KBM-7 (cell line): ENCODE measurements at places on chromosomes 2 and 18.

- DNase-seq = no peak
Observed at GRCh38 chr18:28729321-28729720, 552.4 kb upstream of the CDH2 start.

DNA sequence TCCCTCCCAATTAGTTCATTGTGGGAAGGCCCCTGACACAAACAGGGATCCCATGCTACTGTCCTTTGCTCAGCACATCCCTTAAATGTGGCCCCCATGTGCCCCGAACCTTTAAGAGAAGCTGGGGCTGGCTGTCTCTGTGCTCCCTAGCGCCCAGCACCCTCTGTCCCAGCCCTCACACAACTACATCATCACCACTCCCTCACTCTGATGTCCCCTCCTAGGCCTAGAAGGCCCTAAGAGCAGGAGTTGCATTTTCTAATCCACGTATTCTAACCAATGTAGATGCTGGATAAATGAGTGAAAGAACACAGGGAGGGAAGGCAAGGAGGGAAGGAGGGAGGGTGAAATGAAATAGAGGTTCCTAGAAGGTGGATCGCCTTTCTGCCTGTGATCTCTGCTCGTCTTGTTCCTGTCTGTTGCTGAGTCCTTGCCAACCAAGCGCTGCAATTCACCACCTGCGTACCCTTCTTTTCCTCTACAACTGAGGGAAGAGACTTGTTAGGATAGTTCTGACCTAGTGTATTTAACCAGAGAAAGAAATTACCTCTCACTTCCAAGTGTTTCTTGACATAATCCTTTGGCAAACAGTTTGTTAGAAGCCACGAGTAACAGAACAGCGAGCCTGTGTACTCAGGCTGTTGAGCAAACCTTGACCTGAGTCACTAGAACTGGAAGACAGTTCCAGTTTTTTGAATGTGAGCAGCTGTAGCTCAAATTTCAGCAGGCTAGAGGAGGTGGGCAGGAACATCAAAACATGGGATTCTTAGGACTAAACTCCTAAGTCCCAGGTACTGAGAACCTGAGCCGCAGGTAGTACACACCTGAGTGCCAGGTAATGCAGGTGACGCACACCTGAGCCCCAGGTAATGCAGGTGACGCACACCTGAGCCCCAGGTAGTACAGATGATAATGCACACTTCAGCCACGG lies 181.5 kb upstream of the ID2 start:
- no peak for DNase-seq

DNA sequence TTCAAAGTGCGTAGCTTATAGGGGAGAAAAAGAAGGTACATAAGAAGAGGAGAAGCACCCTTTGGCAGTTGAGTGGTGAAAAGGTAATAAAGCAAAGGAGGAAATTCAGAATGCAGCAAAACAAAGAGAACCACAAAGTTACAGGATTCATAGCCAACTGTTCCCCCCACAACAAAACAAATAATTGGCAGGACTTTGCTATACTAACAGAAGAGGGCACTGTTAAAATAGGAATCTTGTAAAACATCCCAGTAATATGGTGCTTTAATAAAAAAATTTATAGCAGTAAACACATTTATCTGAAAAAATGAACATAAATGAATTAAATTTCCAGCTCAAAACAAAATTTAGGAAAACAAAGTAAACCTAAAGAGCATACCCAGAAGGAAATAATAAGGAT lies 42.3 kb downstream of the R3HDM1 start:
- no peak for DNase-seq

GRCh38 chr18:59921384-59921891 lies 21.6 kb downstream of the PMAIP1 start:
- DNase-seq = peak; percentile 90

DNA sequence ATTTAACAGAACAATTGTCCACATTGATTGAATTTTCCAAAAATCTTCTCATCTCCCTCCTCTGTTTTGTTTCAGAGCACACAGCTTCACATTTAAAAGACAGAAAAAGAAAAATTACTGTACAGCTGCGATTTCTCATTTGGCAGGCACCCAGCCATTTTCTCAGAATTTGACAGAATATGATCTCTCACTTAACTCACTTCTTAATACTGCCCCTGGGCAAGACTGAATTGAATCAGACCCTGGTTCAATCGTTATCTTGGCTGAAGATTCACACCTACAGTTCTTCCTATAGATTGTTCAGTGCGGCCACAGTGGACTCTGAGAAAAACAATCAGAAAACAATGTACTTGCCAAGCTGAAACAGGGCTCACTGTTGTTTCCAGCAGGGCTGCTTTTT lies 90.2 kb upstream of the LHCGR start:
- DNase-seq = no peak

DNA sequence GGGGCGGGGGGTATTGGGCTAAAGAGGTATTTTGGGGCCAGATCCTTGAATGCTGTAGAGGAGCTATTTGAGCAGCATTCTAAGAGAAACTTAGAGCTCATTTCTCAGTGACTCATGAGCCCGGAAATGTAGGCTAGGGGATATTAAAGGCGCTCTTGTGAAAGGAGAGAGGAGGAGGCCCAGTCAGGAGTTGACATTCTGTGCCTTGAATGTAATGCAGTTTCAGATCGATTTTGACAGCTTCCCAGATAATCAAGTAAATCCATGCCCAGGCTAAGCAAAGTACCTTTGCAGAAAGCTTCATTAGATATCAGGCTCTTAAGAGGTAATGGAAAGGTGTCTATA lies 1.5 kb downstream of the CAB39 start:
- peak; percentile 63 for DNase-seq

DNA sequence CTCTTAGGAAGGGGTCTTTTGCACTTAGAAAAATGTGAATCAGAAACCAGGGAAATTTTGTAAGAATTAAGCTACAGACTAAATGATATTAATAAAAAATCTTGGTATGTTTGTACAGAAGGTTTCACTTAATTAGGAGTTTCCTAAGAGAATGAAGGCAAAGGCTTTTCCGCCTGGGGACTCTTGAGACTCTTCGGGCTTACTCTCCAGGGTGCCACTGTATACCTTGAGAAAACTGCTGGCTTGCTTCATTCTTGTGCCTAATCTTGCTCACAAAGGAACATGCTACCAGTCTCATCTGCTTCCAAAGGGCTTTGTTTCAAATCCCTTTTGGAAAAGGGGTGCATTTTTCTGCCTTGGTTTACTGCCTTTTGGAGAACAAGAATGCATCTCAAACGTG lies 49.5 kb downstream of the ACTR2 start:
- no peak for DNase-seq

DNA sequence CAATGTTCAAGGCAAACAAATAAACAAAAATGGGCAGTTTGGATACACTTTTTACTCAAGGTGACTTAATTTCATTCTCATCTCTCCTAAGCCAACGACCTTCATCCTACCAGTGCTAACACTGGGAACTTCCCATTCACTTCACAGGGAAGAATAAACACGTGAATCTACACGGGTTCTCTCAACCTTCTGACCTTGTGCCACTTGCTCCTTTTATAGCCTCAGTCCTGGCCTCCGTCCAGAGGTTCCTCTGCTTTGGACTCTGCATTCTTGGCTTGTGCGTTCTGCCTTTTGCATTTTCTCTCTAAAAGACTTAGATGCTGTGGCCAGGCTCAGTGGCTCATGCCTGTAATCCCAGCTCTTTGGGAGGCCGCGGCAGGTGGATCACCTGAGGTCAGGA lies 13.8 kb downstream of the ZNF2 start:
- no peak for DNase-seq

DNA sequence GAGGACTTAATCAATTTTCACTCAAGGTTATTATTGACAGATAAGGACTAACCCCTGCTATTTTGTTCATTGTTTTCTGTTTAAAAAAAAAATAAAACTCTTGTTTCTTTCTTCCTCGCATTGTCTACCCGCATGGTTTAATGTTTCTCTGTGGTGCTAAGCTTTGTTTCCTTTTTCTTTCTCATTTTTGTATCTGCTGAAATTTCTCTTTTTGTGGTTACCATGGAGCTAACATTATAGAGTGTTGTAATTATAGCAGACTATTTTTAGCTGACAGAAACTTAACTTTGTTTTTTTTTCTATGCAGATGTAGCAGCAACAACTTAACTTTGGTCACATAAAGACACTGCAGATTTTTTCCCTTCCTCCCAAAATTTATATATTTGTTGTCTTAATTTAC lies 43.1 kb upstream of the CHN1 start:
- no peak for DNase-seq

DNA sequence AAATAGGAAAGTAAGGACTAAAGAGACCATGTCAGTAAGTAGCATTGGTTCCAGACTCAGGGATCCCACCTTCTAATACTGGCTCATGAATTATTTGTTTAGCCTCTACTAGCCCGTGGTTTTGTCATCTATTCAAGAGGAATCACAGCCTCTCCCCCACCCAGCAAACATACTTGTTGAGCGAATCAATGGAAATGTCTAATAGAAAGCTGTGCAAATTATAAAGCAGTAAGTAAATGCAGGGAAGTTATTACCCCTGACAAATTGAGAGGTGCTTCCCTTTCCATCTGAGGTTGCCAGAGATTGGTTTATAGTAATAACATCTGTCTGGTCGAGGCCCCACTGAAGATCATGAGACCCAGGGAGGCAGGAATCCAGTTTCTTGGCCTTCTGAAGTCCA lies 219.3 kb upstream of the OSR1 start:
- DNase-seq = no peak

DNA sequence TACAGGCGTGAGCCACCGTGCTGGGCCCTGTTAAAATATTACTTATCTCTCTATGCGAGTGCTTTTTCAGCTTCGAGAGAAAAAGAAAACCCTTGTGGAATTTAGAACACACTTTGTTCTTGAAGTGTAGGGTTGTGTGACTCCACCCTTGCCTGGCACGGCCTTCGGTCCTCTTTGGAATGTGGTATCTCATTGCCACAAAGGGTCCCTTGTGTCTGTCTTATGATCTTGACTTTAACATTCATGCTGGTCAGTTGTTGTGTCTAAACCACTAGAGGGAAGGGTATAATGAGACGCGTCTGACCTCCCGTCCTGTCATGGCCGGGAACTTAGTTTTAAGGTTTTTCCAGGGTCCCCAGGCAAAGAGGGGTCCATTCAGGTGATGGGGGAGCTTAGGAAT lies 246.4 kb downstream of the VAPA start:
- DNase-seq = no peak

DNA sequence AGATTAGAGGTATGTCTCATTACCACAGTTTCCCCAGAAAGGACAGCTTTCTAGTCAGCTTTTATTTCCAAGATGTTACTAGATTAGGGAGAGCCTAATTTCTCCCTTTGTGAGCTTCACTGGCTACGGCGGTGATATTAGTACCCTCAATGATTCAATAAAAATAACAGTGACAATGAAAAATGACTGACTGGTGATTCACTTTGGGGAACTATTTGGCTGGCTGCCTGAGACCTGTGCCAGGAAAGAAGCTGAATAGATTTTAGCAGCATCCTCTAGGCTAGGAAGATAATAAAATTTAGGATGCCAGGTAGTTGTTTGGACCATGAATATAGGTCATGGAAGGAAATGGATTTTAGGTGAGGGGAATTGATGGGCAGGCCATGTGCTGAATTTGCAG lies 178.7 kb downstream of the FMNL2 start:
- no peak for DNase-seq

DNA sequence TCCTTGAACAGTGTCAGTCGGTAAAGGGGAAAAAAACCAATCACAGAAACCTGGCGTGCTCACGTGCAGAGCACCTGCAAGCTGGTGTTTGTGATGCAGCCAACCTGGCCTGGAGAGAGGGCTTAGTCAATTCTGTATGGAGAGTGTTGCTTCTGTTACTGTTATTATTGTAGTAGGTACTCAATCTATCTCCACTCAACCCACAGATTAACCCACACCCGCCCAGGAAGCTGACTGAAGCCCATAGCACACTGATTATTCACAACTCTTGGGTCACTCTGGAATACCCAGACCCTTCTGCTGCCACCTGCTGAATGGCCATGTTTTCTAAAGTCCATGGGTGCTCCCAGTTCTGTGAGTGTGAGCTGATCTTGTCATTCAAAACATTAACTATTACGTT lies 53.9 kb downstream of the TNFRSF11A start:
- DNase-seq = no peak

DNA sequence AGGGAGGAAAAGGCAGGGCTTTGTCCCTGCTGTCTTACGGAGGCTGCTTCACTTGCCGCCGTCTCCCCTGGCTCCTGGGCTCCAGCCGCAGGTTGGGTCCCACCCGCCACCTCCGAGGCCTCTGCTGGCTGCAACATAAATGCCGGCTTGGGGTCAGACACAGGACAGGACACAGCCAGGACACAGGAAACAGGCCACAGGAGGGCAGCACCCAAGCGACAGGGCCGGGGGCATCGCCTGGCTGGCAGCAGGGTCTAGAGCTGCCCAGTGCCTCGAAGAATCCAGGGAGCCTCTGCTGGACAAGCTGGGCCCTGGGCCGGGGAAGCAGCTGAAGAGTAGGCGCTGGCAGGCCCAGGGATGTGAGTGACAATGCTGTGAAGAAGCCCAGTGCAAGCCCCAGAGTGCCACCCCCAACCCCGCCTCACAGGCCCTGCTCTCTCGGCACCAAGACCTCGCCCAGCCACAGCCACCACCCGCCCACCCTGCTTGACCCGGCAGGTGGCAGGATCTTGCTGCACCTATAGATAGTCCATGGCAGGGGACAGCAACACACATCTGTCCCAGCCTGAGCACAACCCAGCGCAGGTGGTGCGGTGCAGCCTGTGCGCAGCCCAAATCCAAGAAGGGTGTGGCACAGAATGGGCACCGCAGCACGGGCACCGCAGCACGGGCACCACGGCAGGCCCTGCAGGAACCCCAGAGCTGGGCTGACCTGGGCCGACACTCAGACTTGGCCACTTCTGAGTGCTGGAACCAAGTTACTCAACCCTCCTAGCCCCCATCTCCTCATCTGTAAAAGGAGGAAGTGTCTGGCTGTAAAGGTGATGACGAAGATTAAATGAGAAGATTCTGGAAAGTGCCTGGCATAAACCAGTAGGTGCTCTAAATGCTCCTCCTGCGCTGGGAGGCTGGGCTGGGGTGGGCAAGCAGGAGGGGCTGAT lies 55.6 kb downstream of the BIN1 start:
- no peak for DNase-seq

GRCh38 chr2:107007927-107008326 lies 122.0 kb upstream of the ST6GAL2 start:
- DNase-seq = no peak
